K562 (cell line): ENCODE measurements at places on chromosomes 5 and 9. TPM values are rescaled to one million over a fixed set of nuclear protein-coding genes. Genes with fewer than 3 reads are reported as not detected.

DNA sequence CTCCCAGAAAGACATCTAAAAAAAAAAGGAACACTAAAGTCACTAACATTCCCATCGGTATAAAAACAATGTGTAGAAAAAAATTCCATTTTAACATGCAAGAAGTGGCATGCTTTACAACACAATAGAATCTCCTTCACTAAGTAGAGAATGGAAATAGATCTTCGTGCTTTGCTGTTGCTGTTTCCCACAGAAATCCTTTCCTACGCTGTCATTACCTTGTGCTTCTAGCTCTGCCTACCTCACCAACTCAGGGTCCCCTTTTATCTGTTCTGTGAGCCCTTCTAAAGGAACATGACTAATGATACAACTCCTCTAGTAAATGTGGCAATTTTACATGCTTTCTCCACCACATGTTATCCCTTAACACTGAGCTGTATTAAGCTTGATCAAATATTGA, 202.9 kb downstream of the MCTP1 start:
- H3K4me3 ChIP-seq = no peak overlapping the region
- DNase-seq = no peak
- H3K27ac ChIP-seq = no peak overlapping the region

DNA sequence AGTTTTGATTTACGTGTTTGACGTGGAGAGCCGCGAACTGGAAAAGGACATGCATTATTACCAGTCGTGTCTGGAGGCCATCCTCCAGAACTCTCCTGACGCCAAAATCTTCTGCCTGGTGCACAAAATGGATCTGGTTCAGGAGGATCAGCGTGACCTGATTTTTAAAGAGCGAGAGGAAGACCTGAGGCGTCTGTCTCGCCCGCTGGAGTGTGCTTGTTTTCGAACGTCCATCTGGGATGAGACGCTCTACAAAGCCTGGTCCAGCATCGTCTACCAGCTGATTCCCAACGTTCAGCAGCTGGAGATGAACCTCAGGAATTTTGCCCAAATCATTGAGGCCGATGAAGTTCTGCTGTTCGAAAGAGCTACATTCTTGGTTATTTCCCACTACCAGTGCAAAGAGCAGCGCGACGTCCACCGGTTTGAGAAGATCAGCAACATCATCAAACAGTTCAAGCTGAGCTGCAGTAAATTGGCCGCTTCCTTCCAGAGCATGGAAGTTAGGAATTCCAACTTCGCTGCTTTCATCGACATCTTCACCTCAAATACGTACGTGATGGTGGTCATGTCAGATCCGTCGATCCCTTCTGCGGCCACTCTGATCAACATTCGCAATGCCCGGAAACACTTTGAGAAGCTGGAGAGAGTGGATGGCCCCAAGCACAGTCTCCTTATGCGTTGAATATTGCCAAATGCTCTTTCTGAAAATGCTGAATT, 850 bp downstream of the RRAGA start:
- H3K27ac ChIP-seq = peak overlapping the region; percentile 90
- peaks cover 7% of the 10 kb centered on the region; the same call in 2 of the 3 replicates for H3K4me1 ChIP-seq
- H3K27me3 ChIP-seq = no peaks in the 10 kb centered on the region
- H3K36me3 ChIP-seq = 0 out of 3 replicates have a peak, but pooled peaks cover 2% of the 10 kb centered on the region
- DNase-seq = peak; percentile 9

GRCh38 chr9:79883073-79883645, 311.4 kb downstream of the TLE4 start:
- H3K36me3 ChIP-seq = no peaks in the 10 kb centered on the region
- no peak overlapping the region for H3K27ac ChIP-seq
- no peak for DNase-seq

GRCh38 chr5:77232574-77233358, 22.3 kb downstream of the PDE8B start:
- H3K27ac ChIP-seq = no peak overlapping the region
- no peaks in the 10 kb centered on the region for H3K4me1 ChIP-seq
- DNase-seq = no peak
- peaks cover 14% of the 10 kb centered on the region for H3K27me3 ChIP-seq
- H3K36me3 ChIP-seq = no peaks in the 10 kb centered on the region
- H3K4me3 ChIP-seq = no peak overlapping the region

DNA sequence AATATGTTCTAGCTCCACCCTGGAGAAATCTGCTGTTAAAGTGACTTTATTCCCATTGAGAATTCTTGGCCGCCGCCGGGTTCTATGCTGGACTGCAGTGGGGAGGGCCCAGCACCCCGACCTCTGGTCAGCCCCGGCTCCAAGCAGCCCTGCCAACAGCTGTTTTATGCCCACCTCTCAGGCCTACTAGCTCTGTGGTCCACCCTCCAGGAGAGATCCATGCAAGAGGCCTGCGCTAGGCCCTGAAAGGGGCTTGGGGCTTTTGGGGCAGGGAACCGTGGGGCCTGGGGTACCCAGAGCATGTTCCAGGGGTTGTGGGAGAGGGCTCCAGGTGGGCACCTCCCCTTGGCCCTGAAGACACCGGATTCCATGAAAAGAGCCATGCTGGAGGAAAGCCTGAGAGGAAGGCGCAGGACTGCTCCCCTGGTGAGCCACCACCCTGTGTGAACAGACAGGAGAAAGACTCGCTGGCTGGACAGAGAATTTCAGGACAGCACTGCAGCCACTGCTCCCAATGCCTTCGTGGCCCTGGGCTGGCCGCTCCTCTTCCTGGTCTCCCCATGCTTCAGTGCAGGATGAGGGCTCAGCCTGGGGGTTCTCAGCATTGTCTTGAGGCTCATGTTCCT, 44.6 kb upstream of the RUFY1 start:
- no peak overlapping the region for H3K27ac ChIP-seq
- no peaks in the 10 kb centered on the region for H3K4me1 ChIP-seq
- DNase-seq = no peak
- no peaks in the 10 kb centered on the region for H3K36me3 ChIP-seq
- H3K4me3 ChIP-seq = no peak overlapping the region
- H3K27me3 ChIP-seq = peaks cover 27% of the 10 kb centered on the region

SPINK7 gene
- total RNA-seq = not detected in 2 replicates

SLC45A2 gene
- 0.13 and 0.16 TPM in 2 replicates for total RNA-seq

FGF1 gene
- total RNA-seq = not detected in 2 replicates

LHX3 gene
- total RNA-seq = 0.09 TPM in 1 of 2 replicates, not detected in the other

ESM1 gene
- not detected in 2 replicates for total RNA-seq

HAVCR1 gene
- total RNA-seq = not detected in 2 replicates
